H7 (cell line): ENCODE measurements at places on chromosomes 6 and 20.
A peak's percentile ranks its signal among the peaks of the same experiment; 100 is the strongest.

- DNase-seq = no peak
Observed at GRCh38 chr6:15897063-15897876, 231.6 kb upstream of the MYLIP start.

DNA sequence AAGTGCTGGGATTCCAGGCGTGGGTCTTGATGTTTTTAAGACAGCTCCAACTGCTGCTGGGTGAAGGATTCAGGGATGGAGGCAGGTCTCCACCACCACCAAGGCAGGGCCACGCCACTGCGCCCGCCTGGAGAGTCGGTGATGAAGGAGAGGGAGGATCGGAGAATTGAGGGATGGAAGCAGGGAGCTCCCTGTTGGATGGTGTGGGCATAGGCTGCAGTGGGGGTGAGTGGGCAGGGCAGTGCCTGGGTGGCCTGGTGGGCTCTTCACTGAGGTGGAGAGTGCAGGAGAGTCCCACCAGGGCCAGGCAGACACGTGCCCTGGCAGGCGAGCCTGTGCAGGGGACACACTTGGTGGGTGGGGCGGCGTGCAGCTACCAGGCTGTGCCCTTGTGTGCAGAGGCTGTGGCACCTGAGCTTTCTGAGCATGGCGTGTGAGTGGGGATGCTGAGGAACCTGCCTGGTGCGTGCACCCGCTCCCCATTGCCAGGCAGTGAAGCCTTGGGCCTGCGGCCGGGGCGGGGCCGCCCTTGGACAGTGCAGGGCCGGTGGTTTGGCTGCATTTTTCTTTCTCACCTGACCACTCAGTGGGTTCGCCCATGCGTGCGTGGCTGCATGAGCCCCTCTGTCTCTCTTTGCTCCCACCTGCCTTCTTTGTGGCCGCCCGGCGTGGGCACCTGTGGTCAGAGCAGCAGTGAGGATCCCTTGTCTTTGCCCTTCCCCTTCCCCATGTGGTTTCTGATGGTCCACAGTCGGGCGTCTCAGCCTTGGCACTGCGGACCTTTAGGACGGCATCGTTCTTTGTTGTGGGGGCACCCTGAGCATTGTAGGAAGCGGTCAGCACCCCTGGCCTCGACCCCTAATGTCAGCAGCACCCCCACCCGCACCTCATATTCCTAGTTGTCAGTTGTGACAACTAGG, 11.3 kb downstream of the RBM38 start:
- peak; percentile 52 for DNase-seq

DNA sequence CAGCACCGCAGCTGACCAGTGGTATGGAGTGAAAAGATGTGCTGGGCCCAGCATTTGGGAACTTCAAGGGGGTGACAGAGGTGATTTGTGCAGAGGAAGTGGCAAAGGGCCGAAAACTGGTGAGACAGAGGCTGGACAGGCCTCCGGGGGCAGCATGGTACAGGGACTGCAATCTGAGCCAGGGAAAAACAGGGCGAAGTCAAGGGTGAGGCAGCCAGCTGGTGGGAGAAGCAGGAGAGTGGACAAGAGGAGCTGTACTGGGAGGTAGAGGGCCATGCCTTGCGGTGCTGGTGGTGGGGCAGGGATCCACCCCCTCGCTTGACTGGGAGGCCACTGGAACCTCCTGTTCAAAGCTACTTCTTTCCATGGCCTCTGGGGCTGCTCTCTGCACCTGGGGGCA, 7.3 kb upstream of the GFRA4 start:
- peak; percentile 77 for DNase-seq

DNA sequence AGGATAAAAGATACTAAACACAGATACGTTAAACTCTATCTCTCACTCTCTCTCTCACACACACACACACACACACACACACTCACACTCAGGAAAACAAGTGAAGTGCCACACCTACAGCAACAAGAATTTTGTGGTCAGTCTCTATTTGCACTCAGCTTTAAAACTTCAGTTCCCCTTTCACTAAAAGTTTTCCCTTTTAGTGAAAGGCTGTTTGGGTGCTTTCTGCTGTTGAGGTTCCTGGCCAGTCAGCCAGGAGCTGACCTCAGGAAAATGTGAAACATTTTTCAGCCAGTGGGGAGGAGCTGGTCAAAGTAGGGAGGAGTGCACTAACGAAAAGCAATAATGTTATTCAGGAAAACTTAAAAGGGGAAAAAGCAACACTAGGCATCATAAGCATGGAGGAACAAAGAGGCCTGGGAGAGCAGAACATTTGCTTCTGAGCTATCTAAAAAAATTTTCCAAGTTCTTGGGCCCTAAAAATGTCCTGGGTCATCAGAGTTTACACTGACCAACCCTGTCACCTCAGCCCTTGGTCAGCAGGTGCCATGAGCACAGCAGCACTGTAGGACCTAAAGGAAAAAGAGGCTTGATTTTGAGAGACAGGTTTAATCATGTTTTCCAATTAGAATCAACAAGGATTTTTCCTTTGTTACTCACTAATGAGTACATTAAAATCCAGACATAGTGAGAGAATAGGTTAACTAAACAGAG, 30.7 kb upstream of the NT5E start:
- no peak for DNase-seq

GRCh38 chr6:13419422-13420195, 67.8 kb downstream of the GFOD1 start:
- DNase-seq = no peak

DNA sequence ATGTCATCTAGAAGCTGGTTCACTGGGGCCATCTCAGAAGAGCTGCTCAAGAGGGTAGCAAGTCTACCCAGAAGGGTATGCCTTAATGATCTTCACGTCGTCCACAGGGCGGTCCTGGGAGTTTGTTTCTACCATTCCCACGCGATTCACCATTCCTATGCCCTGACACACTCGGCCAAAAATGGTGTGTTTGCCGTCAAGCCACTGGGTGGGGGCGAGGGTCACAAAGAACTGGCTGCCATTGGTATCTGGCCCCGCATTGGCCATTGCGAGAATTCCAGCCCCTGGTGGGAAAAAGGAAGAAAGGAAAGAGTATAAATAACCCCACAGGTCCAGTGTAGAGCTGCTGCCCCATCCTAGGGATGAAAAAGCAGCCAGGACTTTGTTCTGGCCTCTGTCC, 16.5 kb upstream of the CPNE5 start:
- no peak for DNase-seq

- DNase-seq = no peak
Observed at GRCh38 chr6:166439366-166440091, 56.8 kb upstream of the MPC1 start.

GRCh38 chr6:45187836-45188235, 140.3 kb upstream of the RUNX2 start:
- DNase-seq = no peak

- DNase-seq = no peak
Observed at GRCh38 chr6:55495277-55495676, 83.7 kb downstream of the HMGCLL1 start.

DNA sequence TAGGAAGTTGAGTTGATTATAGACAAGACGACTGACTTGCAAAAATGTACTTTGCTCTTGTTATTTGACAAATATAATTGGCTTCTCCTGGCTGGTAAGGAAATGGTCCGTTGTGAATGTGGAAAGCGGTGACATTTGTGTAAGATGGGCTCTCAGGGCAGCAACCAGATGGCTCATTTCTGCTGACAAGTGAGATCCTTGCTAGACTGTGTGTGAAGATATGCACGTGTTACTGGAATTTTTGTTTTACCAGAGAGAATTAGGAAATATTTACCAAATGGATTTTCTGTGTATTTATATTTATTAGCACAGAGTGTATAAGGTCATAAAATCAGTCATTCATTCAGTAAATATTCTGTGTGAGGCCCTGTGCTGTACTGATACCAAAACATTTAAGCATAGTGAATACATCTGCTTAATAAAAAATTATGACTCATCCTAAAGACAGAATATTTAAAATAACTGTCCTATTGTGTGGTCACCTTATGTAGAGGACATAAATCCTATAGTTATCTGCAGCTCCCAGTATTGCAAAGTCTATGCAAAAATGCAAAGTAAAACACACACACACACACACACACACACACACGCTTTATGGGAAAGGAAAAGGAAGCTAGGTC, 109.9 kb upstream of the ASF1A start:
- DNase-seq = no peak

GRCh38 chr6:37338745-37339255, 15.0 kb upstream of the RNF8 start:
- no peak for DNase-seq

DNA sequence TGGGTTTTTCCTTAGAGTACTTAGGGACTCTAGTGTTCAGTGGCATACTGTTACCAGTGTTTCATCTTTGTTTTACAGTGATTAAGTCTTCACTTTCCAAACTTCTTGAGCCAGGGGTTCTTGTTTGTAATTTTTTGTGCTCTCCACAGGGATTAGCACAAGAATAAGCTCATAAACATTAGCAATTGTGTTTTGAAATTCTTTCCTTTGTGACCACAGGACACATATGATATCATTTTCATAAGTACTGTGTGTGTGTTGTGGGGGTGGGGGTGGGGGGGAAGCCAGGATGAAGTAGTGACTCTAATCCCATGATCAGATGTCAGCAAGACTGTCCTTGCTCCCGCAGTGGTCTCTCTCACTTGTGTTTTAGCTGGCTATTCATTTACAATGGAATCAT, 101.5 kb upstream of the SCP2D1 start:
- no peak for DNase-seq

- DNase-seq = peak; percentile 82
Observed at GRCh38 chr6:2970753-2971419, 481 bp downstream of the SERPINB6 start.

DNA sequence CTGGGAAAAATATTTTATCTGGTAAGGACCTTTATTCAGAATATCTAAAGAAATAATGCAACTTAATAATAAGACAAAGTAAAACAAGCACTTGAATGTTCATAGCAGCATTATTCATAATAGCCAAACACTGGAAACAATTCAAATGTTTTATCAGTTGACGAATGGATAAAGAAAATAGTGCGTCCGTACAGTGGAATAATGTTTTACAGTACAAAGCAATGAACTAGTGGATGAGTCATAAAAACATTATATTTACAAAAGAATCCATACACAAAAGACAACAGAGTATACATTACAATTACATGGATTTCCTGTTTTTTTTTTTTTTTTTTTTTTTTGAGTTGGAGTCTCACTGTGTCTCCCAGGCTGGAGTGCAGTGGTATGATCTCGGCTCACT, 12.7 kb downstream of the SMAP1 start:
- DNase-seq = no peak

DNA sequence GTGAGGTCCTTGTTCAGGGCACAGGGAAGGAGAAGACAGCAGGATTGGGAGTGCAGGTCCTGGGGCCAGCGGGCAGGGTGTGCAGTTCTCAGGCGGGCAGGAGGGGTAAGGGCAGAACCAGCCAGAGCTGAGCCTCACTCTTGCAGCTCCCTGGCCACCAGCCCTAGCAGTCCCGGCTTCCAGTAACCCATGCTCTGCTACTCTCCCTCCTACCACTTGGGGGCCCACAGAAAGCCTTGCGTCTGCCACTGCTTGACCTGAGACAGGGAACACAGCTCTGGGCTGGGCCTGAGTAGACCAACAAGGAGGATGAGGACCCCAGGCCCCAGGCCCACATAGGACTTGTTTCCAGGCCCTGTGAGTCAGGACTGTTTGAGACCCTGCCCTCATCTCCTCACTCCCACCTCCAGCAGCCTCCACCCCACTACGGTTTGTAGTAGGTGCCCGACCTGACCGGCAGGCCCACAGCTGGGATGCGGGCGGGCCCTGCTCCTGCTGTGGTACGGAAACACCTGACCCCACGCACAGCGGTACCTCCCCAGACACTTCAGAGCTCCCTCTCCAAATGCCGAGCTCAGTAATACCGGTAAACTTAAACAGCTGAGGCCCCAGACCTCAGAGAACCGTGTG, 39.2 kb downstream of the KCNK5 start:
- DNase-seq = peak; percentile 92

DNA sequence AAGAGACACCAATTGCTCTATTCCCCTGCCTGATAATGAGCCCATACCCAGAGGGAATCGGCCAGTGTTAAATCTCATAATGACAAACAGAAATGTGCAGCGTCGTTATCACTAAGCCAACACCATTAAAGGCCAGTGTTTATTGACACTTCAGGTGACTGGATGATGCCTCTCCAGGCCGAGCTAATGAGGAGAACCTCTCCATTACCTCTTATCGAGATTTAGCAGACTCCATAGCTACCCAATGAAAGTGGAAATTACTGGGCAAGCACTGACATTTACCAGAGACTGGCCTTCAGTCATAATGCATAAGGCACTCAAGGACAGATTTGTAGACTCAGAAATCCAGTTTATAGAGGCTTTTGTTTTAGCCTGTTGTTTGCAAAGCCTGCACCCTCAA, 669.5 kb downstream of the MAFB start:
- no peak for DNase-seq
